IPS DF 6.9 (cell line): ENCODE measurements at places on chromosomes 4 and X.

DNA sequence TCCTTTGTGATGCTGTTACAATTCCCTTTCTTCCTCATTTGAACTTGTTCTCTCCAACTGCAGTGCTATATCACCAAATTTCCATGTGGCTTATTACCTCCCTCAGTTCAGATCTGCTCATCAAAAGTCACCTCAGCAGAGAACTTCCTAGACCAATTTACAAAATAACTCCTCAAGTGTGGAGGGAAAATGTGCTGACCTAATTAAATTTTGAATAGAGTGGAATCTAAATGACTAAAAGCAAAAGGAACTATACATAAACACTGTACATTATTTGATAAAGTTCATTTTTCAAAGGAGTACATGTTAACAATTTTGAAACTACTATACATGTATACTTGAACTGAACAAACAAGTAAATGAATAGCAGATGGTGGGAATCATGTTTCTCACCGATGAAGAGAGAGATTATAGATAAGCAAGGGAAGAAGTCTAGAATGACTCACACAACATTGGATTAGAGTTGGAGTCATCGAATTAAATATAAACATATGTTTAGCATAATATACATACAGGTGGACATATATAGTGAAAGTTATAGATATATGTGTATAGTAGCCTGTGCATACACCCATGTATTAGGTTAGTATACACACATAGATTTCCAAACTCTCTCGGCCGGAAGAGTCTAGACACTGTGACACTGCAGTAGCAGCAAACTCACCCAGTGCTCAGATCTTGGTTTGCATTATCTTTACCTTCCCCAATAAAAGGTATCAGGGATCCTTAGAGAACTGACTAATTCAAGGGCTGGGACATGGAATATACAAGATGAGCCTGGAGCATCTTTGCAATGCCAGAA is 318.7 kb downstream of the PCDH18 start:
- DNase-seq = no peak

GRCh38 chr4:126215759-126216158 is 901.0 kb downstream of the FAT4 start:
- DNase-seq = no peak

DNA sequence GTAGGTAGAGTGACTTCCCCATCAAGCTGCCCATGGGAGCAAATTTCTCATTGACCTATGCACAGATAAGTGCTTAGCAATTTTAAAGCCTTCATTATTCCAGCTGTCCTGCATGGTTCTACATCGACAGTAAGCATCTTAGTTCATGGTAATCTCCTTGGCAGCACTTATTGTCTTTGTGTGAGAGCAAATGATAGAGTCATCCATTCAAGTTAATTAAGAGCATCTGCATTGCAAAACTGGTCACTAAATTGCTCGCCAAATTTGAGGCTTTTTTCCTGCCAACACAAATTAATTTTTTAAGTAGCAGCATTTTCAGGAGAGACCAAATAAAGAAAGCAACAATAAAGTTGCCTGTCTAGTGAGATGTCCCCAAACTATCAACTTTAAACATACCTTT is 76.7 kb downstream of the SH3BGRL start:
- DNase-seq = no peak

DNA sequence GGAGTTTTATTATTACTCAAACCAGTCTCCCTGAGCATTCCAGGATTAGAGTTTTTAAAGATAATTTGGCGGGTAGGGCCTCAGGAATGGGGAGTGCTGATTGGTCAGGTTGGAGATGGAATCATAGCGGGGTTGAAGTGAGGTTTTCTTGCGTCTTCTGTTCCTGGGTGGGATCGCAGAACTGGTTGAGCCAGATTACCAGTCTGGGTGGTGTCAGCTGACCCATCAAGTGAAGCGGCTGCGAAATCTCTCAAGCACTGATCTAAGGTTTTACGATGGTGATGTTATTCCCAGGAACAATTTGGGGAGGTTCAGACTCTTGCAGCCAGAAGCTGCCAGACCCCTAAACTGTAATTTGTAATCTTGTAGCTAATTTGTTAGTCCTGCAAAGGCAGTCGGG is 25.1 kb upstream of the SETD7 start:
- DNase-seq = no peak

- DNase-seq = no peak
These were observed 354.7 kb upstream of the SLC7A11 start for GRCh38 chr4:138596896-138597295.

GRCh38 chr4:181477591-181477990 is 765.6 kb upstream of the TENM3 start:
- DNase-seq = no peak

DNA sequence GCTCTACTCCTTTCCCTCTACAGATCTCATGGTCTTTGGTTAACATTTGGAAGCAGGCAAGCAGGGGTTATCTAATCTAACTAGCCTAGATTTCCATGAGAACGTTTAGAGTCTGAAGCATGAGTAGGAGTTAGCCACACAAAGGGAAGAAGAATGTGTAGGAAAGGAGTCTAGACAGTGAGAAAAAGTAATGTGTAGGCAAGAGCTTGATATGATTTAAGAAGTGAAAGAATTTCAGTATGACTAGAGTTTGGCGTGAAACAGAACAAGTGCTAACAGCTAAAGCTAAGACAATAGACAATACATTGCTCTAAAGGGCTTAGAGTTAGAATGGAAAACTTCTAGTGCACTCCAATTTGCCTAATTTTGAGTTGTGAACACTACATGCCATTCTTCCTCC is 10.8 kb downstream of the CXCL8 start:
- DNase-seq = no peak

DNA sequence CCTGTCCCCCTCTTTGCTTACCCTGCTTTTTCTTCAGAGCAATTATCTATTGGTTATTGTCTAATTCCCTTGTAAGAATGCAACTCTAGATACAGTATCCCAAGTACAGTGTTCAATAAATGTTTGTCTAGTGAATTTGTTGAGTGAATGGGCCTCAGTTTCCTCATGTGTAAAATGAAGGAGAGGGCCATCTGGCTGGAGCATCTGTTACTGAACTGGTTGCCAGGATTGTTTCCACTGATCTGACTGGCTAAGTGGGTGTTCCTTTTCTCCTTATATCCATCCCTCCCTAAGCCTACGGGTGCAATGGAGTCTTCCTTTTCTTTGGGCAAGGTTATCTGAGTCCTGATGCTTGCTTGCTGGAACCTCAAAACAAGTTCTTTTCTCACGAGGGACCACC is 185.2 kb upstream of the RPS6KA3 start:
- no peak for DNase-seq

GRCh38 chrX:65034292-65034667 is 58.0 kb upstream of the ZC4H2 start:
- no peak for DNase-seq
